ENCODE measurements at places on chromosomes 11 and 22. TPM values are rescaled to one million over a fixed set of nuclear protein-coding genes. Genes with fewer than 3 reads are reported as not detected.
A peak's percentile ranks its signal among the peaks of the same experiment; 100 is the strongest.

CCND1 gene
- total RNA-seq = 33.3 TPM

TCN1 gene
- 2.1 TPM for total RNA-seq

NPAS4 gene
- not detected for total RNA-seq

TMPRSS5 gene
- total RNA-seq = 0.28 TPM

SULT4A1 gene
- 0.09 TPM for total RNA-seq

MRGPRX4 gene
- total RNA-seq = not detected

MMP27 gene
- not detected for total RNA-seq

OR2AG2 gene
- total RNA-seq = 0.05 TPM

SPDYC gene
- not detected for total RNA-seq

CFAP68 gene
- total RNA-seq = 24.0 TPM

- no peak for DNase-seq
These were observed 11.1 kb upstream of the OR56B4 start for GRCh38 chr11:6096417-6096816.

DNA sequence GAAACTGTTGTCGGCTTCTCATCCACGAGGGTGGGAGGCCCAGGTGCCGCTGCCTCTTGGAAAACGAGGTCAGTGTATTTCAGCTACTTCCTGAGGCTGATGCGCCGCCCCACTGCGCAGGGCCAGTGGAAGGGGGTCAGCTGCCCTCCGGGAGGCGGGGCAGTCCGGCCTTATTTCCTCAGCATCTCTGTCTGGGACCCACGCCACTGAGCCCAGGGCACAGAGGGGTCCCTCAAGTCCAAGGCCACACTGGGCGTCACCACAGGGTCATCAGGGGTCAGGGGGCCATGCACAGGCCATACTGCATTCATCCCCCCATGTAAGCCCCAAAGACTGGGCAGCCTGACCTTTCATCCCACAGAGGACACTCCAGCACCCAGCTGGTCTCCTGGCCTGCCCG lies 12.1 kb downstream of the RTN4R start:
- no peak for DNase-seq

DNA sequence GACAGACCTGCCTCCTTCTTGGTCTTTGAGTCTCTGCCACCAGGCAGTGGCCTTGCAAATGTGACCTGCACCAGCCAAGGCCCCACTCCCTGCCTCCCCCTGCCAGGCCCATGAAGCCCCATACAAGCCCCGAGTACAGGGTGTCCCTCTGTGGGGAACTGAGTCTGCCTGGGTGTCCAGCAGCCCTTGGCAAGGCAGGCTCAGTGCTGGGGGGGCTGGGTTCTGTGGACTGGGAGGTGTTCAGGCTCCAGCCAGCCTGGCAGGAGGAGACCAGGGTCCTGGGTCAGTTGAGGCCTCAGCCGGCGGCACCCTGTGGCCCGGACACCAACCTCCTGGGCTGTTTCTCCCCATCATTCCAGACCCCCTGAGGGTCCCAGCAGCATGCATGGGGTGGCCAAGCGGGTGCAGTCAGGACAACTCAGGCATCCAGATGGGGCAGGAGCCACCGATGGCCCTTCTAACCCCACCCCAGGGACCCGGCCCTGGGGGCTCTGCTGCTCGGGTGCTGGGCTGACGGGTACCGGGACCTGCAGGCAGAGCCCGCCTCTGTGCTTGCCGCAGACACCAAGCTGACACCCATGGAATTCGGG lies 5.7 kb downstream of the MUC5AC start:
- DNase-seq = no peak

GRCh38 chr11:93846411-93846810 lies 4.0 kb downstream of the VSTM5 start:
- no peak for DNase-seq

GRCh38 chr22:42427167-42427566 lies 5.0 kb downstream of the NFAM1 start:
- DNase-seq = no peak

GRCh38 chr22:25390297-25391240 lies 171.1 kb downstream of the CRYBB2 start:
- DNase-seq = no peak

- DNase-seq = no peak
These were observed 80.4 kb upstream of the KCNQ1OT1 start for GRCh38 chr11:2779981-2780849.

- DNase-seq = no peak
These were observed 43.2 kb upstream of the E2F8 start for GRCh38 chr11:19283991-19284390.

DNA sequence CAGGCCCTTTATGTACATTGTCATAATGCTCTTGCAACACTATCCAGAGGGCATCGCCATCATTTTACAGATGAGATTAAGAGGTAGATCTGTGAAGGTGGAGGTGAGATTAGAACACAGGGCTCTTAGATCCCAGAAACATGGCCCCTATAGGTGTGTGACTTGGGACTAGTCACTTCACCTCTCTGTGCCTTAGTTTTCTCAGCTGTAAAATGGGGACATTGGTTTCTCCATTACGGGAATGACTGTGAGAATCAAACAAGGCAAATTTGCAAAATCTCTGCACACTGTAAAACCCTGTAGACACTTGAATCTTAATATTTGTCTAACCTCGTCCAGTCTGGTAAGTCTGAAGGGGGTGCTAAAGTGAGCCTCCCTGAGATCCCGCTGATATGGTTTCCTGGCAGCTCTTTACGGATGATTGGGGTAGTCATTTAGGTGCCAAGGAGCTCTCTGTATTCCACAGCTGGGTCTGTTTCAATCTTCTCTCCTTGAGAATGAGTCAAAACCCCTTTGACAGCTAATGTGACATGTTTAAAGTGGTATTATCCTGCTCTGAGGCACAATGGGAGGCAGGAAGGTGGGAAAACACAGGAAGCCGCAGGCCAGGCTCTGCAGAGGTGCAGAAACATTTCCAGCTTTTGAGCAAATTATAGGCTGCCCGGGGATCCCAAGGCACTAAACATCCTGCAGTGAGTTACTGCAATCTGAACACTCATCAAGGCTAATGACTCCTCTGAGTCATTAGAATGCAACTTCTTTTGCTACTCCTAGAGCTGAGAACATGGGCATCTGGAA lies 140.8 kb downstream of the CCDC81 start:
- DNase-seq = no peak

- no peak for DNase-seq
These were observed 41.4 kb upstream of the SYN3 start for GRCh38 chr22:33099593-33099992.

DNA sequence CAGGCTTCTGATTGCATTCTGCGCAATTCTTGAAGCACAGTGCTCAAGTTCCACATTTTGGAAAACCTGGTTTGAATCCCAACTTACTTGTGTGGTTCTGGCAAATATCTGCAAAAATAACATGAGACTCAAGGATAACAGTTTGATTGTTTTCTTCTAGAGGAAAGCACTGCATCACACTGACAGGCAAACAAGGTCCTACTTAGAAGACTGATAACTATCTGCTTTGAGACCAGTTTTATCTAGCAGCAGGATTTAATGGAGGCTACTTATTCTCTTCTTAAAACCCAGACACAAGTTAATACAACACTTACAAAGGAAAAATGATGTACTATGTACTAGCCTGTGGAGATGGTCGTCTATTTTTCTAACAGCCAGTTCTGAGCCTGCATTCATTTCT lies 41.4 kb downstream of the RIC3 start:
- DNase-seq = no peak

GRCh38 chr11:17383461-17383860 lies 5.0 kb downstream of the KCNJ11 start:
- DNase-seq = no peak

DNA sequence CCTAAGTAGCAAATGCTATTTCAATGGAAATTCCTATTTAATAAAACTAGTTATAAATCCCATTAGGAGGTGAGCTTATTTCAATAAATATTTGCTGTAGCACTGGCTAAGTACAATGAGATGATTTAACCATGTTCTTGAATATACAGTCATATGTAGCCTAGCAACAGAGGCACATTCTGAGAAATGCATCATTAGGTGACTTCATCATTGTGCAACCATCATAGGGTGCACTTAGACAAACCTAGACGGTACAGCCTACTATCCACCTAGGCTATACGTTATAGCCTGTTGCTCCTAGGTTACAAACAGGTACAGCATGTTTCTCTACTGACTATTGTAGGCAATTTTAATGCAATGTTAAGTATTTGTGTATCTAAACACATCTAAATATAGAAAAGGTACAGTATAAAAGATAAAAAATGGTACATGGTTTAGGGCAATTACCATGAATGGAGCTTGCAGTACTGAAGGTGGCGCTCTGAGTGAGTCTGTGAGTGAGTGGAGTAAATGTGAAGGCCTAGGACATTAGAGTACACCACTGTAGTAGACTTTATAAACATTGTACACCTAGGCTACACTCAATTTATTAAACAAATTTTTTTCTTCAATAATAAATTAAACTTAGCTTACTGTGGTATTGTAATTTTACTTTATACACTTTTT lies 350.1 kb downstream of the CASP12 start:
- no peak for DNase-seq

GRCh38 chr22:50471962-50472361 lies 2.9 kb downstream of the SBF1 start:
- DNase-seq = no peak

DNA sequence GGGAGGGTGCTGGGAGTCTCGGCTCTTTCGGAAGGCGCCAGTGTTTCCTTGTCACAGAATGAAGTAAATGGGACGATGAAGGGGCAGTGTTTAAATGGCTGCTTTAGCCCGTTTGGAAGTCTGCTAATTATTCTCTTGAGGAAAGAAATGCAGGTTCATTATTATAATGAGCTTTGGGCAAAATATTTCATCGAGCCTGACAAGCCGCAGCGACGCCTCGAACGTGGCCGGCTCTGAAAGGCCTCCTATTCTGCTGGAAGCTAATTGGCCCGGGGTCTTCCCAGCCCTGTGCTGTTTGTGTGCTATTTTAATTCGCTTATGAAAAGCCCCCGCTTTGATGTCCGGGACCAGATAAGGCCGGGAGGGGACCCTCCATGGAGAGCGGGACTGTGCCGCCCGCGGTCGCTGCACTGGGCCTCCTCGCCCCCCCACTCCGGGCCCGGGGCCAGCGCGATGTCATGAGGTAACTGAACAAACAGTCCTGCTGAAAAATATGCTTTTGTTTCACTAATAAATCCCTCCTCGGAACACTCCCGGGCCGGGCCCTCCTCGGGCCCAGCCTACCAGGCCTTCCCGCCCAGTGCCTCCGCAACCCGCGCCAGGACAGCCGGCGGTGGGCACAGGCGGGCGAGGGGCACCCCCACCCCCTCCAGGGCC lies 78.4 kb downstream of the CDKN1C start:
- DNase-seq = no peak

DNA sequence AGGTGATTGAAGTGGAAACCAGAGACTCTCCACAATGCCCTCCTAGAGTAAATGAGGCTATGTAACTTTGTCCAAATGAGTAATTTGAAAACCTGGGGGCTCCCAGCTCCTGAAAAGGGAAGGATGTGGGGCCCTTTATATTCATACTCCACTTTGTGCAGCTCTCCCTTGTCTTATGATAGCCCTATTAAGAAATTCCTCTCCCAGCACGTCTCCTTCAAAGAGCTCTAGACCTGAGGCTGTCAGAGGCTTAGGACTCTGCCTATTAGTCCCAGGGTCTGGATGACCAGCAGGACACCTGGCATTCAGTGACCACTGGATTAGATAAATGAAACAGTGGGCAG lies 2.1 kb downstream of the SLC43A1 start:
- DNase-seq = no peak

DNA sequence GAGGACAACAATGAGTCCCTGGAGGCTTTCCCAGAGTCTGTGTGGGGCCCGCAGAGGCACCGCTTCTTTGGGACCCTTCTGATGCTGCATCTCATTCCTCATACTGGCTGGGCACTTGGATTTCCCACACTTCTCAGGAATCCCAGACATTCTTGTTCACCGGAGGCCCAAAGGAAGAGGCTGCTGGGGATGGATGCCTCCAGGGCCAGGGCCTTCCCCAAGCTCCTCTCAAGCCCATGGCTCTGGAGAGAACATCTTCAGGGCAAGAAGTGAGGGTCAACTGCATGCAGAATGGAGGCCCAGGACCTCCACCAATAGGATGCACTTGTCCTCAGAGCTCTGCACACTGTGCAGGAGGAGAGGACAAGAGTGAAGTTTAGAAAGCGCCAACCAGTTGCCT lies 34.6 kb downstream of the DKK3 start:
- DNase-seq = no peak

- DNase-seq = no peak
These were observed 11.1 kb downstream of the RSPH14 start for GRCh38 chr22:23130697-23131096.

- DNase-seq = no peak
These were observed 47.5 kb upstream of the CDON start for GRCh38 chr11:126109941-126110731.

DNA sequence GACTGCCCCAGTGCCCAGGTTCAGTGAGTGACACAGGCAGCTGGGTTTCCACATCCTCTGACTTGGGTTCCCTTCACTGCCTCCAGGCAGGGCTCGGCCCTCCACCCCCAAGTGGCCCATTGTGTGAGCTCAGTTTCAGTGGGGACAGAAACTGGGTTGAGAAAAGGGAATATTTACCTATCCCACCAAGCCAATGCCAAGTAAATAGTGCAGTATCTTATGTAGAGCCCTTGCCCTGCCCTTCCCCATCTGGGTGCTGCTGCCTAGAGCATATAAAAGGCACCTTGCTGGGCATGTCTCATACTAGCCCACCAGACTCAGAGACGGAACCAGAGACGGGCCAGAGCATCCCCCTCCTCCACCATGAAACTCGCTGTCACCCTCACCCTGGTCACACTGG lies at the start of gene SCGB1A1:
SCGB1A1 (plus strand) TSS at position 301 of the 400 bp plus-strand sequence; CDS start at position 364, 63 bp downstream.
- DNase-seq = no peak

DNA sequence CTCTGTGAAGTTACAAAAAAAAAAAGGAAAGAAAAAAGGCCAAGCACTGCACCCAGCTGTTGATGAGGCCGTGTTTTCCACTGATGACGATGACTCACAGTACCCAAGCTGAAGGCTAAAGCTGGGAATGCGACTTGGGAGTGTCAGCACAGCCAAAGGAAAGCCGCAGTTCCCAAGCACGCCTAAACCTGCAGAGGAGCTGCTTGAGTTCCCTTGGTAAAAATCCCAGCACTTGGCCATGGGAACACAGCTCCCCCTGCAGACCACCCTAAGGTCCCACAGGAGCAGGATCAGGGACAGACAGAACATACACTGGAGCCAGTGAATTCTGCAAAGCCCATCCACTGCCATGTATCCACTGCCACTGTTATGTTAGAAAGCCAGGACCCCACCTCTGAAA lies 39.9 kb downstream of the SERGEF start:
- peak; percentile 37 for DNase-seq

GRCh38 chr11:67289226-67289650 lies at the start of gene ANKRD13D:
Gene ANKRD13D (plus strand): TSS chr11:67289303. CDS start chr11:67289461, 158 bp downstream.
- no peak for DNase-seq

- no peak for DNase-seq
These were observed 971 bp downstream of the TUBGCP6 start for GRCh38 chr22:50243685-50244419.

GRCh38 chr11:3115321-3115720 lies 49.8 kb downstream of the OSBPL5 start:
- no peak for DNase-seq

- DNase-seq = peak; percentile 74
These were observed at the start of gene FRMD8 for GRCh38 chr11:65386307-65387140. Gene FRMD8 (plus strand): TSS chr11:65386637. CDS start chr11:65387037, 400 bp downstream.

- no peak for DNase-seq
These were observed 101.5 kb downstream of the PLEKHA7 start for GRCh38 chr11:16912692-16913111.
